Adrenal gland (tissue), 19 donors: ENCODE measurements at places on chromosomes 16 and 17.

GRCh38 chr17:81455387-81455786, 57.2 kb downstream of the ACTG1 start:
- DNase-seq, result no peak

DNA sequence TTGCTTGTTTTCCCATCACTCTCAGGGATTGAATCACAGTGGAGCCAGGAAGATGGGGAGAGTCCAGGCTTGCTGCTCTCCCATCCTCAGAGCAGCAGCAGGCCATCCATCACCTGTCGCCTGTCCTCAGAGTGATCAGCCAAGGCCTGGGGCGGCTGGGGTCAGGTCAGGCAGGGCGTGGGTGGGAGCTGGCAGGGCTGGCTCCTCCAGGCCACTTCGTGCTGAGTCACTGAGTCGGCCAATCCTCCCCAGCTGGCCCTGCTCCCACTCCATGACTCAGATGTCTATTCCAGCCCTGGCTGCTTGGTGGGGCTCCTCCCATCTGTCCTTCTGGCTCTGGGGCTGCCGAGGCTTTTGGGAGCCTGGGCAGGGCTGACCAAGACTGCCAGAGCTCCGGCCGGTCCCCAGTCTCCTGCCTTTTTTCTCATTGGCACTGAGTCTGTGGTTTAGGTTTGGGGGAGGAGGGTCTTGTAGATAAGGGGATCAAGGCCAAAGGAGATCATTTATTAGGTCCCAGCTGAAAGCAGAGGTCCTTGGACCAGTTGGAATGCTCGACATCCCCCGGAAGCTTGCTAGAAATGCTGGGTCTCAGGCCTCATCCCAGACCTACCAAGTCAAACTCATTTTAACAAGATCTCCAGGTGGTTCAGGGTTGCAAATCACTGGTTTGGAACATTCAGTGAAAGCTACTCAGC, 72.7 kb downstream of the ABCC1 start:
- peak; percentile 99 for DNase-seq

- peak; percentile 47 for DNase-seq
These were observed 171.7 kb downstream of the KATNIP start for GRCh38 chr16:27721531-27722181.

GRCh38 chr17:79616801-79617200, 6.0 kb upstream of the RBFOX3 start:
- no peak for DNase-seq

DNA sequence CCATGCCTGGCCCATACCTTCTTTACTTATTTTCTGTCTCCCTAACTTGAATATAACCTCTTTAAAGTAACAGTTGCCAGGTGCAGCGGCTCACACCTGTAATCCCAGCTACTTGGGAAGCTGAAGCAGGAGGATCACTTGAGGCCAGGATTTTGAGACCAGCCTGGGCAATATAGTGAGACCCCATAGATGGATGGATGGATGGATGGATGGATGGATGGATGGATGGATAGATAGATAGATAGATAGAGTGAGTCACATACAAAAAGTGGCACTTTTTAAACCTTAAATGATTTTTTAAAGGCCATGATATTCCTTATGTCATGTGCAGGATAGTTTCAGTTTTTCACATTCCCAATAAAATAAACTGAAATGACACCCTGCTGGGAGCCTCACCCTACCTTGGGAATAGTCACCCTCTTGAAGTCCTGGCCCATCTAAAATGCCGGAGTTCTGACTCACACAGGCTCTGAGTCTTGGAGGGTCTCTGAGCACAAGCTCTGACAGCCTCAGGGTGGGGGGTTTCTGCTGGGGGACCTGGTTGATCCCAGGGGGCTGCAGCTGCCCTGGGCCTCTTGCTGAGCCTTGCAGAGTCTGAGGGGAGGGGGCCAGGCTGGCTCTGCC, 26.2 kb downstream of the CPNE2 start:
- DNase-seq, result no peak
